ENCODE measurements at places on chromosomes 7 and 10. TPM values are rescaled to one million over a fixed set of nuclear protein-coding genes. Genes with fewer than 3 reads are reported as not detected.

PNLIPRP3 gene
- not detected for total RNA-seq

ADCYAP1R1 gene
- total RNA-seq = not detected

DGKI gene
- not detected for total RNA-seq

LAMTOR4 gene
- 142 TPM for total RNA-seq

PON1 gene
- total RNA-seq = not detected

DOCK4 gene
- total RNA-seq = 1.4 TPM

C10orf67 gene
- 0.13 TPM for total RNA-seq

DNA sequence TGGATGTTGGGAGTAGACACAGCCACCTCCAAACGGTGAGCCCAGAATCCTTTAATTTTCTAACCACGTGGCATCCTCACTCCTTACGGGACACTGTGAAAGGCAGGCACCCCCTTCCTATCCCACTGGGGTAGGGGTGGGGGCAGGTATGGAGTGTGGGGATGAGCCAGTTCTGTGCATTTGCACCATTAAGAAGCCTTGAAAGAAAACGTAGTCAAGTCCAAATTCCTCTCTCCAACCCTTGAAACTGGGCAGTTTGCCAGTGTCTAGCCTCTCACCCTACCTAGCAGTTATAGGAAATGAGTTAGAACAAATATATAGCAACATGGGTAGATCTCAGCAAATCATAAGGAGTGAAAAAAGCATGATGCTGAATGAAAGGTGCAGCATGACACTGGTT lies 92.4 kb upstream of the LEP start:
- no peak for DNase-seq

DNA sequence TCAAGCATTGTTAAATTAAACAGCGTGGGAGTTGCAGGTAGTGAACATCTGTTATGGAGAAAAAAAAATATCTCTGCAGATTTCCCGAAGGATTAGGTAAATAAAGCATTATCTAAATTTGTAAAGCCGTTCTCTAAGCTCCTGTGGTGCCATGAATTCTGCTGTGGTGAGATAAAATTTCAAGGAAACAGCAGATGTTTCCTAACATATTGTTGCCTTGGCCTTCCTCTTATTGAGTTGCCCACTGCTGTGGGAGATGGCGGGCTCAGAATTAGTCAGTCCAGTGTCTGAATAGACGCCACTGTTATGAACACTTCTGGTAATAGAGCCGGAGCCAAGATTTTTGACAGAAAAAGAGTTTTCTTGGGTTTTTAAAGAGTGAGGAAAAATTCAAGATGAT lies 82.6 kb upstream of the ELMO1 start:
- DNase-seq = no peak

DNA sequence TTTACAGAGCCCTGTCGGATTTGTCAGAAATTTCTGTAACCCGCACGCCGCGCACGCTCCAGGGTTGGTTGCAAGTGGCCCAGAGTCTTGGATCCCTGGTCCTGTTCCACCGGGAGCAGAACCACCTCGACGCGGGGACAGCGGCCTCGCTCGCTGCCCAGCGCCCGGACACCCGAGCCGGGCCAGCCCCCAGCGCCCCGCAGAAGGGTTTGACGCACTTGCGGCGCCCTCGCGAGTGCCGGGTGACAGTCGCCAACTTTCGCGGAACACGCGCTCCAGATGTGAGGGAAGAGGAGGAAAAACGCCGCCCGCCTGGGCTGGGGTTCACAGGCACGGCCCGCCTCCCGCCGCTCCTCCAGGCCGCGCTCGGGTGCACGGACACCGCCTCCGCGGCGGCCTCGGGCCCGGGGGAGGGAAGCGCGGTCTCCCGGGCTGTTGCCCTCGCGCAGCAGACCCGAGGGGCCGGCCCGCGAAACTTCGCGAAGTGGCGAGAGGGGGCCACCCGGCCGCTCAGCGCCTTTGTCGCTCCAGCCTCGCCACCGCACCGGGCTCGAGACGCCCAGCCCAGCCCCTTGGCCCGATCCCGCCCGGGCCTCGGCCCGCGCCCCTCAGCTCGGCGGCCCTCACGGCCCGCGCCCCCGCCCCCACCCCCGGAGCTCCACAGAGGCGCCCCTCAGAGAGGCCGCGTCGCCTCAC lies 514 bp downstream of the RNF216 start:
- peak; percentile 12 for DNase-seq

DNA sequence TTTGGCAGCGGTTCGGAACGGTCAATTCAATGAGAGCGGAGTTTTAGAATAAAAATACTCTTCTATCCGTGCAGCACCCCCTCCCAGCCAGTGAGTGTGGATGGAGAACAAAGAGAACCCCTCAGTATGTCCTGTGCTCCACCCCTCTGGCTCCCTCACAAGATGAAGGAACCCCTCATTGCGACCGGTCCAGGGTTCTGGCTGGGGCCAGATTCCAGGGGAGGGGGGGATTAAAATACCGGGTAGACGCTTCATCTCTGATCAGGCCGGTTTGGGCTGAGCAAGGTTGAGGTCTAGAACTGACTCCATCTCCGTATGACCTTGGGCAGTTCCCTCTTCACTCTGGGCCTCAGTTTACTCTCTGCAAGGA lies 5.9 kb downstream of the CYP26C1 start:
- DNase-seq = no peak

DNA sequence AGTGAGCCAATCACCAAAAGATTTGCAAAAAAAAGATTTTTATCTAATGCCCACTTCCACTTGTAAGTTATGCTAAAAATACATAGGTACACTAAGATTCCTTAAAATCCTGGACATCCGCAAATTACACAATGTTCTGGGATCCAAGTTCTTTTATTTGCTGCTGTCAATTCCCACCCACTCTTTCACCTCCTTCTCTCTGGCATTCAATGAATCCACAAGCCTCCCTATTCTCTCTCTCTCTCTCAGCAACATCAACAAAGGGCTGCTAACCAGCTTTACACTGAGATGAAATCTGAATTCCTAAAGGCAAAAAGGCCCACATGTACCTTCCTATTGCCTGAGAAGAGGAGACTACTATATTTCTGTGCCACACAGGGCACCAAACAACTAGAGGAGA lies 99.9 kb downstream of the ARMH3 start:
- DNase-seq = no peak

GRCh38 chr10:93060887-93061593 lies 442 bp downstream of the CYP26C1 start:
- DNase-seq = no peak

DNA sequence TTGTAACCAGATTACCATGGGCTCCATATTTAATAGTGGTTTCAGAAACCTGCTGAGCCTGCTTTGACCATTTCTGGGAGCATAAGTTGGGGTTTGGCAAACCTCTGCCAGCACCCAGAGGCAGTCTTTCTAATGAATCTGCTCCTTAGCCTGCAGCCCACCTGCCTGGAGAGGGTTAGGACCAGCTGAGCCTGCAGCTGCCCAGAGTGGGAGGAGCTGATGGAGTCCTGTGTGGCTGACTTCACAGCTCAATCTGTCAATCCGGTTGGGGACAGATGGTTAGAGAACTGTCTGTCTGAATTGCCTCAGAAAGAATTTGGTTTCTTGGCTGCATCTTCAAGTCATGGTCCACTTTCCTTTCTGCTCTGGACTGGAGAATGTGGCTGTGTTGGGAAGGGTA lies 444.6 kb downstream of the NRG3 start:
- DNase-seq = no peak

DNA sequence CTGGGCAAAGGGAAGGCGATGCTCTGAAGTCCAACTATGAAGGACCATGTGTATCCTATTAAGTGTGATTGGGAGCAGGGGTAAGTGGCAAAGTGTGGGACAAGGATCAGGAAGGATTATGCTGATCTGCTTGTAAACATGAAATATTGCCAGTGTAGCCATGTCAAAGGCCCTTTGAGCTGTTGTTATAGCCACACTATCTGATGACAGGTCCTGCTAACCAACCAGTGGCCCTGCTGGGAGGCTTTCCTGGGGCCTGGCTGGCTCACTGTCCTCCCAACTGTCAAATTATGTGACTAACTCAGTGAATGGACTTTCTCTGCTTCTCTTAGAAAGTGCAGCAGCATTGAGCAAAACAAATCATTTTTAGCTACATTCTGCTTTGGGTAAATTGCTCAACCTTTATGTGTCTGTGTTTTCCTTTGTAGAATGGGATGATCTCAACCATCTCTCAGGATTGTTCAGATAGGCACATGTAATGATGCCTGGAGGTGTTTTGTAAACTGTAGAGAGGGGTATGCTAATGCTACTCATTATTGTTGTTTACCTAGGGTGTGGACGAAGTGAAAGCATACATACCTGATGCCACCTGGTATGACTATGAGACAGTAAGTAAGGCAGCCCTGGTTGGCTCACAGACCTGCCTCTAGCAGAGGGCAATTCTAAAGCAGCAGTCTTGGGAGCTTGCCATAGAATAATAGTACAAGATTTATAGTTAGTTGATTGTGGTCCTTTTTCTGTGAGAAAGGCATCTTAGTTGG lies 47.4 kb downstream of the MGAM2 start:
- DNase-seq = no peak

DNA sequence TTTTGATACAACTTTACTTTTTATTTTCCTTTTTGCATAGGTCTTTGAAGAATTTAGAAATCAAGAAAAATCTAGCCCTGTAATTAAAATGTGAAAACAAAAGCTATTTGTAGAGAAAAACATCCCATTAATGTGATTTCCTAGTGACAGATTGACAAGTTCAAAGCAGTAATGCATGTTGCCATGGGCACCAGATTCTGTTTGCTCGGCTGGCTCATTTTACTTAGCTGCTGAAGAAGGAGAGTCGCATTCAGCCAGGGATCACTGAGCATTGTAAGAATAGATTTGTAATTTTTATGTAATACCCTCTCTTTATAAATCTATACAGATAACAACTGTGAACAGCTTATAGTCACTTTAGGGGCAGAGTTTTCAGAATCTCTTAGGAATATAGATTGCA lies 28.5 kb downstream of the DNAJB9 start:
- no peak for DNase-seq

DNA sequence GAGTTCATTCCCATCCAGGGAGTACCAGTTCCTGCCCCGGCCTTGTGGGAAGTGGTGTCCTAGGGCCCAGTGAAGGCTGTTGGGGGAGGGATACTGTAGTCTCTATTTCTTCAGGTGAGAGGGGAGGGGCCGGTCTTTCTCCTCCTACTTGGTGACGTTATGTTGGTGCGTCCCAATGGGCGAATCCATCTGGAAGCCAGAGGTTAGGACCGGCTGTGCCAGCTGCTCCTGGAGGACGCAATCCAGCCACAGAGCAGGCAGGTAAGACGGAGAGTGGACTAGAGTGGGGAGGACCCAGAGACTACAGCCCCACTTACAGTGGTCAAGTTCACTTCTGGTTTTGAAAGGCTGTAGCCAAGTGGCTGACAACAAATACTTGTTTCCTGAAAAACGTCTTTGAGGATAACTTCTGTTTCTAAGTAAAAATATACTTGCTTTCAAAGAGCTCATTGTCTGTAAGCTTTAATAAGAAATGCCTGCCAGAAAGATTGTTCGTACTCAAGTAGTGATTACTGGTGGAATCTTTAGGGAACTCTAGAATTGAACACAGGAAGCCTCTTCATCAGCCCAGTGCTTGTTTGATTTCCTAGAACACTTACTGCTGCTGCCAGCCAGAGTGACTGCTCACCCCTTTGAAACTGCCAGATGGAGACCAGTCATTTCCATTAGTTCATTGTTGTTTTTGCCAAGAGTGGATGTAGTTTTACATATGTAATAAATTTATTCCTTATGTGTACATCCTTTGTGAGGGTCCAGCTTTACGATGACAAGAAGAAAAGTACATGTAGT lies 25.4 kb downstream of the RBM33 start:
- no peak for DNase-seq

- DNase-seq = no peak
Observed at GRCh38 chr7:22666732-22667131, 60.3 kb upstream of the IL6 start.

DNA sequence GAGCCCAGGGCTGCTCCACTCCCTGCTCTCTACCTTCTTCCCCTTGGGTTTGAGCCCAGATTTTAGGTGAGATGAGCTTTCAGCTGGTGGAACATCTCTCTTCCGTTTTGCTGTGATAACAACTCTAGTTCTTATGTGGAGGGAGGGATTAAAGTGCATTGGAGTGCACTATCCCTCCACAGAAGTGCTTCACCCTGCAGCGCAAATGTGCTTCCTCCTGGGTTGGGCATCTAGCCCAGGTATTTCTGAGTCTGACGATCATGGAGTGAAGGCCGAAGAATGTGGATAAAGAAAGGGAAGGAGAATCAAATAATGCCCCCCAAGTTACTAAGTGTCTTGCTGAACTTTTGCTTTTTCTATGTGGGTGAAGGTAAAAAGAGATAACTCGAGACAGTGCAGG lies 157.4 kb downstream of the CACNB2 start:
- no peak for DNase-seq

DNA sequence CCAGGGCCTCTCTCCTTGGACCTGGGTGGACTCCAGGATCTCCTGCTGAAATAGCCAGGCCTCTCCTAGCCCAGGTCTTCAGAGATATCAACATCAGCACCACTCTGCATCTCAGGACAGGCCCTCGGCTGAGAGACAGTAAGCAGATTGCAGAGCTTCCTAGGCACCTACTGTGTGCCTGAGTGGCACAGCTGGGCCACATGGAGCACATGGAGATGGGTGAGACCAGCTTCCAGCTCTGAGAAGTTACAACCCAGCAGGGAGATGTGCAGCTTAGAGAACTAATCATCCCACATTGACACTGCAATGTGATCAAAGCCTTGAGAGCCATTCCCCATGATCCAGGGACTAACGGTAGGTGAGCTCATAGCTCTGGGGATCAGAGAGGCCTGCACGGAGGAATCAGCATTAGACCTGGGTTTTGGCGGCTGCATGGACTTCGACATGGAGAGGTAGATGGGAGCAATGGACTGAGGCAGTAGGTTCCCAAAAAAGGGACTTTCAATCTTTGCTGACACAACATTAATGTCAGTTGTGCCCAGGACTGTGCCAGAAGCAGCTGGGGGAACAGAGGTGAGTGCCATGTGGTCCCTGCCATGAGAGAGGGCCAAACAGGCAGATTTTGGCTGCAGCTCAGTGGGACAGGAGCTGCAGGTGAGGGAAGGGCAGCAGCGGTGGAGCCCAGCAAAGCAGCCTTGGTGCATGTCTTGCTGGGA lies 76.0 kb upstream of the LEP start:
- DNase-seq = no peak

DNA sequence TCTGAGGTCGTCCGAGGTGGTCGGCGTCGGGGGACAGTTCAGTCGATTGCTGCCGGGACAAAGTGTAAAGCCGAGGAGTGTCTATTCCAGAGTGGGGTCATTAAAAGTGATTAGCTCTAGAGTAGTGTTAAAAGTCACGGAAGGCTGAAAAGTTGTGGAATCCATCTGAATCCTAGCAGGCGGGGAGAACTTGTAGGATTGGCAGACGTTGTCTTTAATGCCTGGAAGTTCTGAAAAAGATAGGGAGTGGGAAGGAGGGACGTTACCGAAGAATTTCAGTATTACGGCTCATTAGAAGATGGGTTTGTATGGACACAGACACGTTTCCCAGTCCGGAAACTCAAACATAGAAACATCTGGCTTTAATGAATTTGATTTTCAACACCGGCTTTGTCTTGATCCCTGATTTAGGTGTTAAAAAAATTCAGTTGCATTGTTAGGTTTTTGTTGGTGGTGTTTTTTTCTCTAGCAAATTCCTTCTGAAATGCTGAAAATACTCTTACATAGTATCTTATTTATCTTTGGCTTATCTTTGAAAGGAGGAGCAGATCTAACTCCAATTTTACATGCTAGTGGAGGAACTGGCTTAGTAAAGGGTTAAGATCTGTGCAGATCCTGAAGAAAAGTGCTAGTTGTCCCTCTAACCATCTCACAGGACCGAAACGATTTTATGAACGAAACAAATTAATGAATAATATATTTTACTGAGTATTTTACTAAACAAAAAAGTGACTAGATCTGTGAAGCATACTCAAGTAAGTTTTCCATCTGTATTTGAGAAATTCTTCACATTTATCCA lies 900 bp downstream of the MKLN1 start:
- no peak for DNase-seq

GRCh38 chr7:17497136-17497535 lies 198.7 kb downstream of the AHR start:
- no peak for DNase-seq

- no peak for DNase-seq
Observed at GRCh38 chr7:112487457-112488263, 6.9 kb downstream of the LSMEM1 start.
